ENCODE measurements at places on chromosomes 2 and 18. TPM values are rescaled to one million over a fixed set of nuclear protein-coding genes. Genes with fewer than 3 reads are reported as not detected.

Gene NYAP2
- total RNA-seq, result 0.17 TPM

Gene PTPN2
- 76.8 TPM for total RNA-seq

Gene VIL1
- not detected for total RNA-seq

Gene UGT1A3
- total RNA-seq, result not detected

Gene RALB
- 120 TPM for total RNA-seq

Gene HOXD12
- total RNA-seq, result not detected

Gene TUBA4B
- not detected for total RNA-seq

Gene NPAS2
- 24.1 TPM for total RNA-seq

Gene ANO7
- total RNA-seq, result 3.5 TPM

Gene RNU2-63P
- total RNA-seq, result 11.6 TPM

Gene TXNDC2
- total RNA-seq, result 0.57 TPM

Data from spleen (tissue), 13 donors.